NAMALWA (cell line): ENCODE measurements at places on chromosomes 1 and 21.

DNA sequence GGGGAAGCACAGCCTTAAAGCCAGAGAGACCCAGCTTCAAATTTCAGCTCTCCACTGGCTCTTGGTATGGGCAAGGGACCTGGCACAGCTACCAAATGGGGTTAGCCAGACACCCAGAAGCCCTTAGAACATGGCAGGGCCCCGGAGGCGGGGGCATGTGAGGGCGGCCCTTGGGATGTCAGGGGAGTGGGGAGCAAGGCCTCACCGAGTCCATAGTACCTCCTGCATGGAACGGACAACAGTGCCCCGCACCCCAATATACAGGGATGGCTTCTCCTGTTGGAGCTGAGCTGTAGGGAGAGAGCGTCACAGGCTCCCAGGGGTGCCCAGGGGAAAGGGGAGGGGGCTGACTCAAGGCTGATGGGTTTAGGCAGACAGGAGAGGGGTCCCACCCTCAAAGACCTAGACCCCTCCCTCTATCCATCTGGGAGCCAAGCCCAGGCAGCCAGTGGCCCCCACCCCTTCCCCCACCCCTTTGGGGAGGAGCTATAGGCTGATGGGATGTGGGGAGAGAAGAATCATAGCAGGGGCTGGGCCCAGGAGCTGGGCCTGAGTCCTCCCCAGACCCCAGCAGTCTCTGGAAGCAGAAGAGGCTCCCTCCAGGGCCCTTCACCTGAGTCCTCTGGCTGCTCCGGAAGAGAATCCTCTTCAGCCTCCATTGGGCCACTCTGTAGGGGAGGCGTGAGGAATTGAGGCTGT is 16.5 kb downstream of the SPOCD1 start:
- no peak for DNase-seq

GRCh38 chr1:96524100-96524499 is 197.5 kb upstream of the PTBP2 start:
- peak; percentile 11 for DNase-seq

DNA sequence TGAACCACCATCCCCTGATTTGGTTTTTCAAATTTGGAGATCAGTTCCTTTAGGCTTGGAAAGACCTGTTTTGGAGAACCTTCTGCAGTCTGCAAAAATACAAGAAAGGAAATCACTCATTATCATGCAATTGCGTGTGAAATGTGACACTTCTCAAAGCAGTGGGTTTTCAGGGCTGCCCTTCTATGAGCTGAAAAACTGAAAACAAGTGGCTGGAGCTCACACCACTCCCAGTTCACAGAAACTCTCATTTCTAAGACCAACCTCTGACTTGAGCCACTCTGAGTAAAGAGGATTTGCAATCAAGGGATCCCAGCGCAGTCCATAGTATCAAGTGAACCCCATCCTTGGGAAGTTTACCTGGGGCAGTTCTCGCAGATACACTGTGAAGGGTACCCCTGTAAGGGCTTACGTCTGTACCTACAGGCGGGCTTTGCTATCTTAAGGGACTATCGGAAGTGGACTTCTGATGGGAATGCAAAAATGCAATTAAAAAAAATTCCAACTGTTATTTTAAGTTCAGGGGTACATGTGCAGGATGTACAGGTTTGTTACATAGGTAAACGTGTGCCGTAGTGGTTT is 12.8 kb downstream of the SH2D1B start:
- no peak for DNase-seq

- no peak for DNase-seq
These were observed 290.2 kb downstream of the SPATA17 start for GRCh38 chr1:217921126-217921904.

DNA sequence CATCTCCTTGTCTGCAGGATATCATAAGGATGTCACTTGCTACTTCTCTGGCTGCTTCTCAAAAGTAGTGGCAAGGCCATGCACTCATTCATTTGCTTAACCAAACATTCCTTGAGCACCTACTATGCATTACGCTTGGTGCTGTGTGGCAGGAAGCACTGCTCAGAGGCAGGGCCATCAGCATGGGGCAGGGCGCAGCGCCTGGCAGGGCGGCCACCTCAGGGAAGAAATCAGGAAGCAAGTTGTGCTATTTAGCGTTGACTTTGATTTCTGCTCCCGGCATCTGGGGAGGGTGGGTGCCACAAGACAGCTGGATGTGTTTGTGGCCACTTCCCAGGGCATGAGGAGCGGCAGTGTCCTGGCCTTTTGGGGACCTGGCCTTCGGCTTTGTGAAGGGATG is 27.9 kb downstream of the PROK1 start:
- no peak for DNase-seq

- no peak for DNase-seq
These were observed 502.8 kb downstream of the SMYD3 start for GRCh38 chr1:246004301-246004700.

DNA sequence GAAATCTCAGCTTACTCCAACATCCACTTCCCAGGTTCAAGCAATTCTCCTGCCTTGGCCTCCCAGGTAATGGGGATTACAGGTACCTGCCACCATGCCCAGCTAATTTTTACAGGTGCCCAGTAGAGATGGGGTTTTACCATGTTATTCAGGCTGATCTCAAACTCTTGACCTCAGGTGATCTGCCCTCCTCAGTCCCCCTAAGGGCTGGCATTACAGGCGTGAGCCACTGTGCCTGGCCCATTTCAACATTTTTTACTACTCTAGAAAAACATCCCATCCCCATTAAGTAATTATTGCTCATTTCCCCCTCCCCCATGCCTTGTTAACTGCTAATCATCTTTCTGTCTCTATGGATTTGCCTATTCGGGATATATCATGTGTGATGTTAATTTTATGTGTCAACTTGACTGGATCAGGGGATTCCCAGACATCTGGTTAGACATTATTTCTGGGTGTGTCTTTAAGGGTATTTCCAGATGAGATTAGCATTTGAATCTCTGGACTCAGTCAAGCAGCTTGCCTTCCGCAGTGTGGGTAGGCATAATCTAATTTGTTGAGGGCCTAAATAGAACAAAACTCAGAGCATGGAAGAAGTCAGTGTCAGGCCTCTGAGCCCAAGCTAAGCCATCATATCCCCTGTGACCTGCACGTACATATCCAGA is 33.0 kb upstream of the ZBTB8B start:
- DNase-seq: peak; percentile 62

DNA sequence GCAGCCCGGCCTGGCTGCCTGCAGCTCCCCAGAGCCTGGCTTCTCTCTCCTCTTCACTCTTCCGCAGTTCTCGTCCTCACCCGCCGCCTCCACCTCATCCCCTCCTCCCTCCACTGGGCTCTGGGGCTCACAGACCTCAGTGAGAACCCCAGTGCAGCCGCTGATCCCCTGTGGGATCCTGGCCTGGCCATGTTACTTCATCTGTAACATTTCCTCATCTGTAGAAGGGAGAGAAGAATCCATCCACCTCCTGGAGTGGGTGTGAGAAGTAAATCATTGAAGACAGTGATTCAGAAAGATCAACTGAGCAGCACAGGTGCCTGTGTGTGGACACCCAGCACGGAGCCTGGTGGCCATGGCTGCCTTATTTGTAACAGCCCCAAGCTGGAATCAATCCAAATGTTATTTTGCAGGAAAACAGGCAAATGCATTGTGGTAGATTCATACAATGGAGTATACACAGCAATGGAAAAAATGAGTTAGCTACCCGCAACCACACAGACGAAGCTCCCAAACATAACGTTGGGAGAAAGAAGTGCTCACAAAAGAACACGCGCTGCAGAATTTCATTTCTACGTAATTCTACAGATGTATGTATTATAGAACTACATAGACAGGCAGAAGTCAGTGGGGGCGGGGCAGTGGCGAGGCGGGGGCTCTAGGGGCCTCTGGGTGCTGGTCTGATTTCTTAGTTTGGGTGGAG is 8.7 kb downstream of the LAPTM5 start:
- no peak for DNase-seq

GRCh38 chr1:193929374-193930033 is 743.1 kb upstream of the B3GALT2 start:
- no peak for DNase-seq

- no peak for DNase-seq
These were observed 33.8 kb downstream of the THAP3 start for GRCh38 chr1:6658359-6659060.

DNA sequence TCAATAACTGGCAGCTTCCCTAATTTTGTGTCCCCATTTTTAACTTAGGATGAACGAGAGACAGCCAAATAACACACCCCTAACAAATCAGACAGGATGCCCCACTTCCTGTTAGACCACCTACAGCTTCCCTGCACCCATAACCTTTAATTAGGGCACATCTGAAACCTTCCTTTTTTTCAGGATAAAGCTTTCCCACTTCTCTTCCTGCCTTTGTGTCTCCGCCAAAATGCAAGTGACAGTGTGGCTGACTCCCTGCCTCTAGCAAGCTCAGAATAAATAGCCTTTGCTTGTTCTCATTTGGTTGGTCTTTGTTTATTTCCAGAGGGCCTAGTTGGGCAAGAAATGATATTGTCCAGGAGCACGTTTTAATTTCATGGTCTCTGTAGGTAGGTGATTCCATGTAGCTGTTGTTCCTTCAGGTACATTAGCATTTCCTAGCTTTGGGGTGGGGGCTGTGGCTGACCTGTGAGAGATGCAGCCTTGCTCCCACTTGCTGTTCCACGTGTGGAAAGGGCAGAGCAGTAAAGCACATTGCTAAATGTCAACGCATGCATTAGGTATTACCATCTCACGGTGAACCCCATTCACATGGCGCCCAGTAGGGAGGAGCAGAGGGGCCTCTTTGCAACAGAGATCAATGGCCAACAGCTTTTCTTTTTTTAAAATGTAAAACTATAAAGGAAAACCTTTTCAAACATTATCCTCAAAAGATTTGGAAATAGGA is 154.9 kb downstream of the ST6GALNAC3 start:
- peak; percentile 2 for DNase-seq
